ENCODE measurements at places on chromosomes 5 and 9. TPM values are rescaled to one million over a fixed set of nuclear protein-coding genes. Genes with fewer than 3 reads are reported as not detected.

The AIF1L gene
- 0.09 TPM for polyA plus RNA-seq

The PCSK5 gene
- 1.5 TPM for polyA plus RNA-seq

The BAAT gene
- polyA plus RNA-seq, result not detected

The AGXT2 gene
- not detected for polyA plus RNA-seq

The GABRA6 gene
- not detected for polyA plus RNA-seq
